Activated T-helper 1 cell treated with anti-CD3 and anti-CD28 coated beads, Interleukin-2, amount 50 U/mL, for 16 hours (primary cell): ENCODE measurements at places on chromosomes 16 and 17.

DNA sequence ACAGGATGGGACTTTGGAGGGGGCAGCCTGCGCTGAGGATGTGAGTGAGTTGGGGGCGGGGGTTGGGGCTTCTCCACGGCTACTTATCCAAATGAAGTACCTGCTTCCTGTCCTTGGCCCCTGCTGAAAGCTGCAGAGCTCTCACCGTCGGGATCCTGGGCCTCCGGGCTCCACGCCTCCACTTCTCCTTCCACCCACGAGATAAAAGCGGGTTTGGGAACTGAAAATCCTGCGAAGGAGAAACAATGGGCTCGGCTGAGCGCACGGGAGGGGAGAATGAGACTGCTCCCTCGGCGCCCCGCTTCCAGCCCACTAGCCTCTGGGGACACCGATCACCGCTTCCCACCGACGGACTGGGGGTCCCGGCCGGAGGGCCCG, 486 bp downstream of the ZNF785 start:
- no peak for DNase-seq

GRCh38 chr17:82062076-82062983, 3.3 kb downstream of the DUS1L start:
- DNase-seq, result no peak

GRCh38 chr16:79165506-79165905, 435.0 kb downstream of the MAF start:
- no peak for DNase-seq

DNA sequence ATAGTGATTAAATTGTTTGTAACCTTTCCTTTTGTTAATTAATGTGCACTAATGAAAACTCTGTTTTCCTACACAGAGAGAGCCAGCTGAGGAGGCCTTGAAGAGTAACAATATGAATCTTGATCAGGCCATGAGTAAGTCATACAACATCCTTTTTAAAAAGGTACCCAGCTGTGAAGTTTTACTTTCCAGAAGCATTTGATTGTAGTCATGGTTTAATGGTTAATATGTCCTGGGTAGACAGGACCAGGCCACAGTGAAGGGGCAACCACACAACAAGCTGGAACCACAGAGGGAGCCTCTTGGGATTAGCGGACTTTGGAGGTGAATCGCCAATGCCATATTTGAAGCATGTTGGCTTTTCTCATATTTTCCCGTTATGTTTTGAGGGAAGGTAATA, 55.6 kb downstream of the TMC6 start:
- DNase-seq, result no peak

DNA sequence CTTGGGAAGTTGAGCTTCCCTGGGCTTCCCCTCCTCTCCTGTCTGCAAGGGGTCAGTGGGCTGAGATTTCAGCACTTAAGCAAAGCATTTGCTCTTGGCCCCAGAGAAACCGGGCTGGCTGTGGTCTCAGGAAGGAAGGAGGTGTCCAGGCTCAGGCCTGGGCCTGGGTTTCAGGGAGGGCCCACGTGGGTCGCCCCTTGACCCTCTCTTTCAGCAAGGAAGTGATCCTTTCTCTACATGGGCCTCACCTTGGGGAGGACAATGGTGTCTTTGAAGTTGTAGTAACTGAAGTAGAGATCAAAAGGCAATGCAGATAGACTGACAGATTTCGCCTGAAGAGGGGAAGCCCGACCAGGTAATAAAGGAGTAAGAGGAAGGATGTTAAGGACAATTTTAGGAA, 2.7 kb downstream of the NOD2 start:
- DNase-seq, result no peak

DNA sequence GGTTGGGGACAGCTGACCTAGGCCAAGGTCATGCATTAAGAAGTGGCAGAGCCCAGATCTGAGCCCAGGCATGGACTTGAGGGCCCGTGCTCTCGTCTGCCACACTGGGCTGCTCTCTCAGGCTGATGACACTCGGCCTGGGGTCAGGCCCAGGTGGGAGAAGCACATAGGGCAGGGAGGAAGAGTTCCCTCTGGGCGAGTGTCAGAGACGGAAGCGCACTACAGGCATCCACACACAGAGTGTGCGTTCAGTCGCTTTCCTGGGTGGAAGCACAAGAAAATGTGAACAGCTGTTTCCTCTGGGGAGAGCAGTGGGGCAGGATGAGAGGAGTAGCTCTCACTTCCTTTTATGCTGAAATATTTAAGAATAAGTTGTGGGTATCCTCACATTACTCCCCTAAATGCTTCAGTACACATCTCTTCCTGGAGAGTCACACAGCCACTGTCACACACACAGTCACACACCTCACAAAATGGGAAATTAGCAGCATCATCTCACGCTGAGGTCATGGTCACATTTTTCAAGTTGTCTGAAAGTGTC, 59.7 kb downstream of the B9D1 start:
- DNase-seq, result no peak

- DNase-seq, result peak; percentile 5
Measured at GRCh38 chr17:62966426-62967204, 580 bp downstream of the TANC2 start.
